ENCODE measurements at places on chromosomes 11 and 22. TPM values are rescaled to one million over a fixed set of nuclear protein-coding genes. Genes with fewer than 3 reads are reported as not detected.

DNA sequence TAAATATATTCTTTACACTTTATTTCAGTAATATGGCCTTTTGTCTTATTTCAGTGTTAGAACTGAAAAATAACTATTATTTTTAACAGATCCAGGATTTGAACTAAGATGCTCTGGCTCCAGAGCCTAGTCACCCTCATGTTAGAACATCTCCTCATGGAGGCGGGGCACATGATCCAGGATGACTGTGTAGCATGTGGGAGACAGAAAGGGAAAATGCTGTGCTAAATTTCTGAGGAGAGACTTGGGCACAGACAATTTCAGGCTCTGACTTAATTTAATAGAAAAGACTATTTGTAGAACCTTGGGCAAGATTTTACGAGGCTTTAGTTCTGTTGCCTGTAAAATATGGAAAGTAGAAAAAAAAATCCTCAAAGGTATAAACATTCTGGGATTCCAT, 24.1 kb downstream of the CTSC start:
- DNase-seq = no peak
- H3K4me1 ChIP-seq = no peaks in the 10 kb centered on the region
- no peak overlapping the region for H3K4me3 ChIP-seq
- H3K36me3 ChIP-seq = no peaks in the 10 kb centered on the region
- H3K27me3 ChIP-seq = no peaks in the 10 kb centered on the region
- no peak overlapping the region for H3K27ac ChIP-seq

- no peaks in the 10 kb centered on the region for H3K4me1 ChIP-seq
- no peak overlapping the region for H3K27ac ChIP-seq
- no peaks in the 10 kb centered on the region for H3K27me3 ChIP-seq
- no peak for DNase-seq
These were observed 1044.3 kb upstream of the RAG2 start for GRCh38 chr11:37642296-37642695.

LMO2 gene
- 6.0 TPM for total RNA-seq

DNA sequence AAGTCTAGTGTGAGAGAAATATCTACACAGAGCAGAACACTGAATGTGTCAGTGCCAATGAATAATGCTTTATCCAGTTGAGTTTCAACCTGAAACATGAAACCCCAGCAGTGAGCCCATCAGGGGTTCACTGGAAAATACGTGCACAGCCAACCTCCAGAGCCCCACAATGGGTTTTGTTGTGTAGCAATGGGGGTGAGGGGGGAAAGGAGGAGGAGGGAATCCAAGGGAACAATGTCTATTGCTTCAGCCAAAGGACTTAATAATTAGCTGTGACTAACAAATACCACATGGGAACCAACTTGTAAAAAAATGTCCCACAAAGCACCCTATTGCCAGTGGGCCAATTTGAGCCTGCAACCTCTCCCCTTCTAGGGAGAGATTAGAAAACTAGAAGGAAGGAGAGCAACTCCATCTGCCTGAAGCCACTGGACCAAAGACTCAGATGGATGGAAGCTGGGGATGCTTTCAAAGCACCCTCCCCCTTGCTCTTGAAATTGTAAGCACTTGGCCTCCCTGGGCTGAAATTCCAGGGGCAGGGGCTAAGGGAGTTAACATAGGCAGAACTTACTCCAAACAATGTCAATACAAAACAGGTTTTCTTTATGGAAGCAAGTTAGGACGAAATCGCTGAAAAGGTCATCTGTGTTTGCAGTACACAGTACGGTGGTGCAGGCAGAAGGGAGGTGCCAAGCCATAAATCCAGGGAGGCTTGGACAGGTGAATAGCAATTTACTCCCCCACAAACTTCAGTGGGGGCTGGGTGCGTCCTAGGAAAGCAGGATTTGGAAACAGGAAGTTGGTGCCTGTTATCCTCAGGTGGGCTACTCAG, 99.8 kb downstream of the ARL14EP start:
- H3K4me1 ChIP-seq = peaks cover 9% of the 10 kb centered on the region
- H3K36me3 ChIP-seq = no peaks in the 10 kb centered on the region
- no peak overlapping the region for H3K27ac ChIP-seq

Measured in heart right ventricle (tissue), 16 donors.